ENCODE measurements at places on chromosomes 6 and 20.

DNA sequence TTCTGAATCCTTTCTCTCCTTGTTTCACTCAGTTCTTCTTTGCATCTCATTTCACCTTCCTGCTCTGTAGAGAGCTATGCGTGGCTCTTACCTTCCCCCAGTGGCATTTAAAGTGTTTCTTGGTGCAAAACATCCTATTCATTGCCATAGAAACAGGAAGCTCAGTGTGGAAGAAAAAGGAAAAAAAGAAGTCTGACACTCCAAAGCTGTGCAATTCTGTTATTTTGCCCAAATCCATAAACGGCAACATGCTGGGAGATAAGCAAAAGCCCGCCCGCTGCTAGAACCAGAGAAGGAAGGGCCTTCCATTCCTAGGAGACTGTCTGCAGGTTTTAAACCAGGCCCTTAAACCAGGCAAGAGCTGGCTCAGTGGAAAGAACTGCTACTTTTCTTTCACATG is 247.1 kb downstream of the HIVEP2 start:
- DNase-seq = no peak

- DNase-seq = no peak
These were observed 159.8 kb downstream of the ZFP64 start for GRCh38 chr20:52031563-52032303.

- DNase-seq = no peak
These were observed 42.6 kb downstream of the GRM4 start for GRCh38 chr6:34103321-34103720.

GRCh38 chr6:148926478-148926877 is 179.6 kb downstream of the UST start:
- DNase-seq = no peak

All from activated T-cell treated with anti-CD3 and anti-CD28 coated beads for 1 hour (primary cell).